NT2/D1 (cell line): ENCODE measurements at places on chromosomes 3 and 15.

DNA sequence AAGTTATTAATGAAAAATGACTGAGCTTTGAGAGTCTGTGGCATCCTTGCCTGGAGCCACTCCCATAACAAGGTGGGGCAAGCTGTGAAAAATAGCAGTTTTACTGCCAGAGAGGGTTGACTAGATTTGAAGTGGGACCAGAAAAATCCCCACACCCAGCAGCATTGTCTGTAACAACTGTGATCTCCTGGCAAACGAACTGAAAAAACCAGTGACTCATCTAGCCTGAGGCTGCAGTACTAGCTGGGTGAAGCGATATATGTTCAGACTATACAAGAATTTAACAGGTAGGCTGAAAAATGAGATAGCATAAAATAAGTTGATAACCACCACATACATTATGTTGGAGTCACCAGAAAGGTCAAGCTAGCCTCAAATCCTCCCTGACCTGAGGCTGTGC is 64.0 kb downstream of the DPH6 start:
- DNase-seq: no peak

DNA sequence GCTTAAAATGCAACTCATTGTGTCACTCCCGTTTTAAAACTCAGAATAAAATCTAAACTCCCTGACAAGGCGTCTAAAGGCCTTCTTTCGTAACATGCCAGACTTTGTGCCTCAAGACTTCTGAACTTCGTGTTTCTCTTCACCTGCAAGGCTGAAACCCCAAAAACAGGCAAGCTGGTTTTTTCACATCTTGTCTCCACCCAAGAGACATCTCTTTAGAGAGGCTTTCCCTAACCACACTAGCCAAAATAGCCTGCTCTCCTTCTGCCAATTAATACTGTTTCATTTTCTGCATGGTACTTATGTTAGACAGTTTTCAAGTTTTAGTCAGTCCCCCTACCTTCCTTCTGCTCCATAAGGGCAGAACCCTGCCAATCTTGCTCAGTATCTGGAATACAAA is 41.6 kb downstream of the RAF1 start:
- DNase-seq: no peak

DNA sequence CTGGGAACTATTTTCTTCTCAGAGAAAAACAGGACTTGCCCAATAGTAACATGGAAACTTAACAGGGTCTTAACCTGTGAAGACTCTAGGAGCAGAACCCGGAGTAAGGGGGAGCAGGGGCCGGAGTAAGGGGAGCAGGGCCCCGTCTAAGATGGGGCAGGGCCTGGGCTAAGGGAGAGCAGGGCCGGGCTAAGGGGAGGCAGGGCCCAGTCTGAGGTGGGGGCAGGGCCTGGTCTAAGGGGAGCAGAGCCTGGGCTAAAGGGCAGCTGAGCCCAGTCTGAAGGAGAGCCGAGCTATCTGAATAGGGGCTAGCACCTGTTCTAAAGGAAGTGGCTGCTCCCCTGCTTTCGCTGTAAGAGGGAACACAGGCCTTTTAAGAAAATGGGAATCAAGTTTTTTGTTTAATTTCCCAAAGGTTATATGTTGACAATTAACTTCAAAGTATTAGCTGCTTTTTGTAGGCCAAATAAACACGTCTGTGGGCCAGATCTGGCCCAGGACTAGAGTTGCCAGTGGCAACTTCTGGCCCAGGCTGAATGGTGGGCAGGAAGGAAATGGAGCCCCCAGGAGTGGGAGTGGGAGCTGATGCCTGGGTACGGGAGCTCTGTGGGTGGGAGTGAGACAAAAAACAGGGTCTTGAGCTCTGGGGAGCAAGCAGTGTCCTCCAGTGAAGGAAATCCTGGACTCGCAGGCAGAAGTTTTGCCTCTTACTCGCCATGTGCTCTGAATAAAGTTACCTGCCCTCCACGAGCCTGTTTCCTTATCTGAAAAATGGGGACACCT is 32.5 kb downstream of the CSPG4 start:
- no peak for DNase-seq

DNA sequence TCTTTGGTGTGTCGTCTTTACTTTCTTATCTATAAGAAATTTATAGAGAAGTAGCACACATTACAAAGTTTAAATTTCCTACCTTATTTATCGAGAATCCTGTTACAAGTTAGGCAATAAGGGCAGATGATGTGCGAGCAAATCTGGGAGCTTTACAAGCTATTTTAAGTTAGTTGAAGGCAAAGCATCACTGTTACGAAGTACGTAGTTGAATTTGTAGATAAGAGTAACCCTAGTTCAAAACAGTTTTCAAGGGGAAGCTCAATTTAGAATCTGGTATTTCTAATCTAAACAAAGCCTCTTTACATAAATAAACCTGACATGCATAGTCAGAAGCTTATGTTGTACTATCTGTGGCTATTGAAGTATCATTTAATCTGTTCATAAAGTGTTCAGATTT is 8.4 kb downstream of the KBTBD8 start:
- DNase-seq: no peak

- no peak for DNase-seq
Observed at GRCh38 chr3:47283193-47283537, 421 bp downstream of the KLHL18 start.

DNA sequence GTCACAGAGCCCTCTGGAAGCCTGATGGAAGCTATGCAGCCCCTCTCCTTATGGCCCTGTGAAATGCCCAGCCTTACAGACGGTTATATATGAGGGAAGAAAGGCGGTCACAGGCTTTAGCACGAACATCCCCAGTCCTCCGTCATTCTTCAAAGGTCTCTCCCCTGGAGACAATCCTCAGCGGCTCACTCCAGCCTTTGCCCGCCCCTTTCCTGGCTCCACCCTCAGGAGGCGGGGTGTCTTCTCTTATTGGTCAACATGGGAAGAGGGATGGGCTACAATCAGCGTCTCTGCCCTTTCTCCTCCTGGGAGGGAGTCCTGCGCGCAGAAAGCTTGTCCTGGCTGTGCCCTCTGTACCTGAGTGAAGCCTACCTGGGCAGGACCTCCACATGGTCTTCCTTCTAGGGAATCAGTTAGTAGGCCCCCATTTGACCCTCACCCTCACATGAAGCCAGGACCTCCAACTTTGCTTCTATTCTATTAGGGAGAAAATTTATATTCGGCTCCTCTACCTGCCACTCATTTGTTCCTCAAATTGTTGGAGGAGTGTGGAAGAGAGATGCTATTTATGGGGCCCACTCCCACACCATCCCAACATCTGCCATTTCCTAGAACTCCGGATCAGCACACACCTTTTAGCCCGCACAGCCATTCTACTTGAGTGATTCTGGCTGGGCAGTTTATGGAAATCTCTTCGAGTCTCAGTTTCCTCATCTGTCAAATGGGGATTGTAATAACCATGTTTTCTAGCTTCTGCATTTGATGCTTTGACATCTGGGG is 112.9 kb upstream of the SLC6A11 start:
- DNase-seq: peak; percentile 42

DNA sequence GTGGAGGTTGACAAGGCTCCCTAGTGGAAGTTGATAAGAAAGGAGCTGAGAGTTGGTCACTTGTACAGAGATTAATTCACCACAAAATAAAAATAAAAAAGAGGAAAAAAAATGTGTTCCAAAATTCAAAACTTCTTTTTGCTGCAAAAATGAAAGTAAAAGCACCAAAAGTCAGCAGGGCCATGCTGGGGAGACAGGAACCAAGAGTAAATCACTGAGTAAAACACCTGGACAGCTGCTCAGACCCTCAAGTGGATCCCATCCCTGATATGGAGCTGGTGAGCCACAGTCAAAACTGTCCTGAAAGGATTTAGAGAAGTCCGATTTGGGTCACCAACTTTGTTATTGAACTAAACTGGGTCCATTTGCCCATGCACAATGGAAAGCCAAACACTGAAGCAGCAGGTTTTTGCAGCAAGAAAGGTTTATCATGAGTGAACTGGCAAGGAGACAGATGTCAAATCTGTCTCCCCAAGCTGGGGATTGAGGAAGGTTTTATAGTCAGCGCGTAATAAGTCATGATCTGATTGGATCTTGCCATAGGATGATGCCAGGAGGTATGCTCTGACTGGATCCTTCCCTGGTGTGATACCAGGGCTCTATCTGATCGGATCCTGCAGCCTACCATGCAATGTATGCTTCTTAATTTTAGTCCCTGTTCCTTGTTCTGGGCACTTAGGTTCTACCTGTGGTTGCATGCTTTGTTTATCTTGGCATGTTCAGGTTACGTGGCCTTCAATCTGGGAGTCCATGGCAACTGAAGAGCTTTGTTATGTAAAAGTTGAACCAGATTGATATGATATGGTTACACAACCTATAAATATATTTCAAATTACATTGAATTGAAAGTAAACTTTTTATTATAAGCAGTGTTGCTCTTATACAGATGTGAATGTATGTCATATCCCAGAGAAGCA is 313.2 kb downstream of the POLQ start:
- no peak for DNase-seq

DNA sequence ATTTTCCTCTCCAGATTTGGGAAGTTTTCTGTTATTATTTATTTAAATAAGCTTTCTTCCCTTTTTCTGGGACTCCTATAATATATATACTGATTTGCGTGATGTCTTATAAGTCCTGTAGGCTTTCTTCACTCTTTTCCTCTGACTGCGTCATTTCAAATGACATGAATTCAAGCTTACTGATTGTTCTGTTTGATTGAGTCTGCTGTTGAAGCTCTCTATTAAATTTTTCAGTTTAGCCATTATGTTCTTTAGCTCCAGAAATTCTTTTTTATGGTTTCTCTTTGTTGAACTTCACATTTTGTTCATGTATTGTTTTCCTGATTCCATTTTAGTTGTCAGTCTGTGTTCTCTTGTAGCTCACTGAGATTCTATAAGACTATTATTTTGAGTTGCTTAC is 135.8 kb upstream of the PRR23C start:
- no peak for DNase-seq

- no peak for DNase-seq
Observed at GRCh38 chr15:69141286-69141701, 19.1 kb upstream of the GLCE start.

DNA sequence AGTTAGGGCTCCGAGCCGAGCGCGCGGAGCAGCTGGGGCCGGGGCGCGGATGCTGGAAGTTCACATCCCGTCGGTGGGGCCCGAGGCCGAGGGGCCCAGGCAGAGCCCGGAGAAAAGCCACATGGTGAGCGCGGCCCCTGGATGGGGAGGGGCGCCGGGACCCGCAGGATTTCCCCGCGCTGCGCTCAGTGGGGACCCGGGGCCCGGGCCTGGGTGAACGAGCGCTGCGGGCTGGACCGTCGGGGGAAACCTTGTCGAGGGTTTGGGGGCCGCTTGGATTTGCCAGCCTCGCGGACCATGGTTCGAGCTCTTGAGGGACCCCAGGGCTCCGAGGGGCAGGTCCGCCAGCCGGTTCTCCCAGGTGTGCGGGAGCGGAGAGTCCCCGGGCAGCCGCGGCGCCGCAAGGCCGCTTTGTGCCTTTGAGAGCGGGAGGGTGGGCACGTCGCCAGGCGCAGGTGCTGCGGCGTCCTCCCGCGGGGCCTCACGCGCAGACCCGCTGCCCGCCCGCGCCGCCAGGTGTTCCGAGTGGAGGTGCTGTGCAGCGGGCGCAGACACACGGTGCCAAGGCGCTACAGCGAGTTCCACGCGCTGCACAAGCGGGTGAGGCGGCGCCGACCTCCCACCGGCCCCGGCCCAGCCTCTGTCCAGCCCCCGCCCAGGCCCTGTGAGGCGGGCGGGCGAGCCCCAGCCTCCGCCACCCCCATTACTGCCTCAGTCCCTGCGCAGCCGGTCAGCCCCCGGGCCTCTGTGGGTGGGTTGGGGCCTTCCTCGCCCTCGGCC is at the start of gene SNX22:
Gene SNX22 (plus strand): TSS at position 5 of the 780 bp plus-strand sequence. CDS start 45 bp downstream, at position 50.
- DNase-seq: no peak

GRCh38 chr15:65833501-65834205 is 35.6 kb upstream of the RAB11A start:
- no peak for DNase-seq

DNA sequence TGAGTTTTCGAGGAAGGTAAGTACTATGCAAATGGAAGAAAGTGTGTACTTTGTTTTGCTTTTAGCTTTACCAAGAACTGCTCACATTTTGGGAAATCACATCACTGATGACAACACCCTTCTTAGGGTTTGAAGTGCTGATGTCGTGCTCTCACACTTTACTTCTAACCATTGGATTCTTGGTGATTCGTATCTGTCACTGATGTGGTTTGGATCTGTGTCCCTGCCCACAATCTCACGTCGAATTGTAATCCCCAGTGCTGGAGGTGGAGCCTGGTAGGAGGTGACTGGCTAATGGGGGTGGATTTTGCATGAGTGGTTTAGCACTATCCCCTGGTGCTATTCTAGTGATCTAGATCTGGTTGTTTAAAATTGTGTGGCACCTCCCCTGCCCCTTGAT is 75.4 kb upstream of the RGMA start:
- no peak for DNase-seq

DNA sequence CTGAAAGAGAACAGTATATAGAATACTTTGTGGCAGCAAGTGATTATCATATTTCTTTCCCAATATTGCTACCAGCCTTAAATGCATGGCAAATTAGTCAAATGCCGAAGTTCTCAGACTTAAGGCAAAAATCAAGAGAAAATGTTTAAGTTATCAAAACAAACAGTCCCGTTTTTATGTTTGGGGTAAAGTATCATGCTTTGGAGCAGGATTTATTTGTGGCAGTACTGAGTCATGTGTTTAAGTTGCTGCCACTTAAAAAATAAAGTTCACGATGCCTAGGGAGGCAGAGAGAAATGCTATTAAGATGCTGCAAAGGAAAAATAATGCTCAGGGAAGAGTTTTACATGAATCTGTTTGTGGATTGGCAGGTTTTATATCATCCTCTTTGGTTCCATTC is 417.4 kb upstream of the MDFIC2 start:
- DNase-seq: no peak

DNA sequence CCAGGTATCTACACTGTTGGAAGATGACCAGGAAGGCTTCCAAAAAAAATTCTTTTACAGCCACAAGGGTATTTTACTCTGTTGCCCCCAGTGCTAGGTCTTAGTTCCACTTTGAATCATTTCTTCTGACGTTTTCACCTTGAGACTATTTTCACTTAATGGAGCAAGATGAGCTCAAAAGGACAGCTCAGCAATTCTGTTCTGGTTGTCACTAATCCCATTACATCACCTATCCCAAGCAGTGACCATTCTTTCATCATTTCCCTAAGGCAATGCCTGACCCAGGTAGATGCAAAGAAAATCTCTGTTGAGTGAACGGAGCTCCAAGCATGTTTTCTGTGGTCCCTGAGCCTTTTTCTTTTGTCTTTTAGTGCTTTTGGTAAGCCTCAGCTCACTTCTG is 210.0 kb downstream of the KCNAB1 start:
- no peak for DNase-seq

- no peak for DNase-seq
Observed at GRCh38 chr3:67418426-67419217, 235.8 kb downstream of the SUCLG2 start.

GRCh38 chr15:25450163-25450562 is 11.3 kb upstream of the UBE3A start:
- no peak for DNase-seq

DNA sequence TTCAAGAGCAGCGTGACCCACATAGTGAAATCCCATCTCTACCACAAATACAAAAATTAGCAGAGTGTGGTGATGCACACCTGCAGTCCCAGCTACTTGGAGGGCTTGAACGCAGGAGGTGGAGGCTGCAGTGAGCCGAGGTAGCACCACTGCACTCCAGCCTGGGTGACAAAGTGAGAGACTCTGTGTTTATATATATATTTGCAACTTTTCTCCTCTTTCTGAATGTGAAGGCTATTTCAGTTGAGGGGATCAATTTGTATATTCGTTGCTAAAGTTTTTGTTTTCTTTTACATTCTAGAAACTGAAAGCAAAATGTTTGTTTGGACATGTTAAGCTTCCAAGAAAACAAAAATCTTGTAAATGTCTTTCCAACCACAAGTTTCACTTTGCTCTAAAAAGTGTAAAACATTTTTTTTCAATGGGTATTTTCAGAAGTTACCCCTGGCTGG is 29.8 kb upstream of the FAM98B start:
- DNase-seq: no peak
